MCF 10A (cell line): ENCODE measurements at places on chromosomes 4 and X.

DNA sequence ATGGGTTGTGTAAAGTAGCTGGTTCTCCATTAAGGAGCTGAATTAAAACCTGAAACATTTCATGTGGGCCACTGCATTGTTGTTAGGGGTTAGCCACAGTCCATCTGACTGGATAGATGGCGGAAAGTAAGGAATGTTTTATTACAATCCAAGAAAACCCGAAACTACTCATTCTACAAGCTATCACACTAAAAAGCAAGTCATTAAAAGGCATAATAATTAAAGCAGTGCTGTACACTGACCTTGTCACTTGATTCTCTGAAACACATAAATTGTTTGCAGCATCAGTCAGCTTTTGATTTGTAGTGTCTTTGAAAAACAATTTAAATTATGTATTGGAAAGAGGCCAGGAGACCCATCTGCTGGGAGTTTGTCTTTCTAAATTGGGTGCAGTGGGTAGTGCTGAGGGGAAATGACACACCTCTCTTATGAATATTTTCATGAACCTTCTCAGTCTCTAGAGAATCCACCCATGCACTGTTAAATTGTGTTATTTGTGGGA is 75.7 kb upstream of the ANK2 start:
- no peak for DNase-seq

GRCh38 chrX:96386981-96387380 is 297.7 kb upstream of the DIAPH2 start:
- no peak for DNase-seq

DNA sequence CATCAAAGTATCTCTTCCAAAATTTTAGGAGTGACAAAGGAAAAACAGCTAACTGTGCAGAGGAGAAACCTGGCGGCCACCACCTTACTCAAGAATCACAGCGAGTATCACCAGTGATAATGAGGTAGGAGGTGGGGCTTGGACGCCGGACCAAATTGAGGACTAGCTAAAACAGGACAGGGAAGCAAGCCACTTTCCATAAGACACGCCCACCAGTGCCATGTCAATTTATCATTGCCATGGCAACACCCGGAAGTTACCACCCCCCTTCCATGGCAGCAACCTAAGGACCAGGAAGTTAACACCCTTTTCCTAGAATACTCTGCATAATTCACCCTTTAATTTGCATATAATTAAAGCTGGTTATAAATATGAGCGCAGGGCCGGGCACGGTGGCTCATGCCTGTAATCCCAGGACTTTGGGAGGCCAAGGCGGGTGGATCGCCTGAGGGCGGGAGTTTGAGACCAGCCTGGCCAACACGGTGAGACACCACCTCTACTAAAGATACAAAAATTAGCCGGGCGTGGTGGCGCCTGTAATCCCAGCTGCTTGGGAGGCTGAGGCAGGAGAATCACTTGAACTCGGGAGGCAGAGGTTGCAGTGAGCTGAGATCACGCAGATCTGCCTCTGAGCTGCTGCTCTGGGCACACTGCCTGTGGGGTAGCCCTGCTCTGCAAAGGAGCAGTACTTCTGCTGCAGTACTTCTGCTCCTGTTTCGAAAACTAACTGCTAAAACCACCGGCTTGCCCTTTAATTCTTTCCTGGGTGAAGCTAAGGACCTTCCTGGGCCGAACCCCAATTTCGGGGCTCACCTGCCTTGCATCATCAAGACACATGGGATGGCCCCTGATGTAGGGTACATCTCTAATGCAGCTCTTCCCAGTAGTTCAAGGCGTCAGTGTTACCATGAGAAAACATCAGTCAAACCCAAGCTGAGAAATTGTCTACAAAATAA is 116.7 kb downstream of the HMX1 start:
- no peak for DNase-seq

GRCh38 chr4:23260511-23260910 is 567.8 kb downstream of the GBA3 start:
- no peak for DNase-seq

GRCh38 chr4:108168160-108168670 is 517 bp downstream of the LEF1 start:
- no peak for DNase-seq

GRCh38 chr4:146098397-146098796 is 77.1 kb upstream of the LSM6 start:
- DNase-seq, result no peak

DNA sequence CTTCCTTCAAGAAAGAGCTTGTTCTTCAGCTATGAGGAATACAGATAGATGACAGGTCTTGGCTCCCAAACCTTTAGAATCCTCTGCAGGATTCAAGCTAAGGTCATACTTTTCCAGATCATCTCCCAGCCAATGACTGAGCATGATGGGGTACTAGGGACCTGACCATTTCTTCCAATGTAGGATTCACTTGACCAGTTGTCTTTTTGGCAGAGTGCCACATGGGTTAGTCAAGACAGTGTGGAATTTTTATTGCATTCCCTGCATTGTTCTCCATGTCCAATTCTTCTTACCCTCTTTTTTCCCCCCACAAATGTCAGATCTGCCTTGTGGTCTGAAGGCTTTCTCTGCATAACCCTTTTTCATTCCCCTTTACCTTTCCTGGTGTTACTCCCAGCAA is 99.5 kb downstream of the CCSER1 start:
- DNase-seq, result peak; percentile 33

DNA sequence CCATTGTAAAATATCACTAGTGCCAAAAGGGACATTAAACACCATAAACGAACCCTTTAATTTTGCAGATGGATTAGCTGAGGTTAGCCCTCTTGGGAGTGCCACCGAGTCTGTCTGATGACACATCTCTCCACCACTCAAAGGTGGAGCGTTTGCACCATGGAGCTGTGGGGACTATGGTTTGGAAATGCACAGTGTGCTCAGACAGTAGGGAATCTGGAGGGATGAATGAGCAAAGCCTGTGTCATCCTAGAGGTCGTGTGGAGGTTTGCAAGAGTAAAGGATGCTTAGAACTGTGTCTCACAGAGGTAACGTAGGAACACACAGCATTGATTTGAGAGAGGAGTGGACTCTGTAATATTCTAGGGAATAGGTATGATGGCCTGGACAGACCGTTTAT is 93.7 kb downstream of the CLNK start:
- DNase-seq, result no peak

DNA sequence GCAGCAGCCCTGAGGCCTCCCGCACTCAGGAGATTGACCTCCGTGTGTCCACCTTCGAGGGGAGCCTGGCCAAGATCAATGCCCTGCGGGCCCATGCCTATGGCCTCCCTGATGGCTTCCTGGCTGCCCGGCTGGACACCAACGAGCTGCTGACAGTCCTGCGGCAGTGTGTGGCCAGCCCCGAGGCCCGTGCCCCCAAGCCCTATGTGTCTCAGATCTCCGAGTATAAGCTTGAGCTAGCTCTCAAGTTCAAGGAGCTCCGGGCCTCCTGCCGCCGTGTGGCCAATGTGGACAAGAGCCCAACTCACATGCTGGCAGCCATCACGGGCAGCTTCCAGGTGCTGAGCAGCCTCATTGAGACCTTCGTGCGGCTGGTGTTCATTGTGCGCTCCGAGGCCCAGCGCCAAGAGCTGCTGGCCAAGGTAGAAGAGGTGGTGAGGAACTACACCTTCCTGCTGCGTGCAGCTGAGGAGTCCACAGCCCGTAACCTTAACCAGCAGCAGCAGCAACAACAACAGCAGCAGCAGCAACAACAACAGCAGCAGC is 25.5 kb upstream of the PRPS1 start:
- no peak for DNase-seq

DNA sequence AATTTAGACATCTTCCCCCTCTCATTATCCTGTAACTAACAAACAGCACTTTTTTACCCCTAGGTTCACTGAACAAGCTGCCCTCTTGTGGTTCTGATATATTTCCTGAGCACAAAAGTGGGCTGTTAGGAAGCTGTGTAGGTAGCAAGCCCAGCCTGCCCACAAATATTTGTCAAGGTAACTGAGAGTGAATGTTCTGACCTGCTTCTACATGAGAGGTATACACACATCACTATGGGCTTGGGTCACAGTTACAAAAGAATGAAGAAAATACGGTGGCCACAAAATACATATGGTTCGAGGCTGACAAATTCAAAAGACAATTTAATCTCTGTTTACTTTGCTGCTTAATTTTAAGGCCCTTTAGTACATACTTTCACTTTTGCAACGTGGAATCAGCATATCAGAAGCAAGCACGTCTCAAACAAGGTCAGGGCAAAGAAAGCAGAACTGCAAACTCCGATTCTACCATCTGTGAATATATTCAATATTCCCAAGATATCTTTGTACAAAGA is 78.7 kb downstream of the RBM47 start:
- DNase-seq, result peak; percentile 64

DNA sequence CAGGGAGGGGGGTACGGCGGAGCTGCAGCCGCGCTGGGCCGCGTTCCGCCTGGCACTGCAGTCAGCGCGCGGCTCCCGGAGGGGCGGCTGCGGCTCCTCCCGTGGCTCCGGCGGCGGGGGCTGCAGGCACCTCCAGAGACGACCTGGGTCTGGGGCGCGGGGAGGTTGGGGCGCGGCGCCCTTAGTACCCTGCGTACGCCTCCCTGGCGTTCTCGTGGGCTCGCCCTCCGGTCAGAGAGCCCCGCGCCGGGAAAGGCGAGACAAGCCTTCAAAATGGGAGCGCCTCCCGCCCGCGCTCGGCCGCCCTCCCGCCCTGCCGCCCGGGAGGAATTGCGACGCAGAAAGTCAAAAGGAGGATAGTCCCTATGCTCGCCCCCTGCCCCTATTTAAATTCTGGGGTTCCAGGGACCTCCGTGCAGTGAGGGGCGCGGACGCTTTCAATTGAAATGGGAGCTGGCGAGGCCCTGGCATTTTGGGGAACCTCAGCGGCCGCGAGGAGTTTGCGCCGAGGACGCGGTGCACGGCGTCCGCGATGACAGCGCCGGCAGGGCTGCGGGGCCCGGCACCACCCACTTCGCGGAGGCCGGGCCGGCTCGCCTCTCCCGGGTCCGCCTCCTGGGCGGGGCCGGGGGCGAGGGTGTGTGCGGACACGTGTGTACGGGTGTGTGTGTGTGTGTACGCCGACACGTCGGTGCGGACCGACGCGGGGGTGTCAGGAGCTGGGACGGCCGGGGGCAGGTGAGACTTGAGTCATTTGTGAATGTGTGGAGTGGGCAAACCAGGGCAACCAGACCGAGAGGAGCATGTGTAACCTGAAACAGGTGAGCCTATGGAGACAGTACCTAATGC is 544 bp downstream of the HERC3 start:
- peak; percentile 84 for DNase-seq

DNA sequence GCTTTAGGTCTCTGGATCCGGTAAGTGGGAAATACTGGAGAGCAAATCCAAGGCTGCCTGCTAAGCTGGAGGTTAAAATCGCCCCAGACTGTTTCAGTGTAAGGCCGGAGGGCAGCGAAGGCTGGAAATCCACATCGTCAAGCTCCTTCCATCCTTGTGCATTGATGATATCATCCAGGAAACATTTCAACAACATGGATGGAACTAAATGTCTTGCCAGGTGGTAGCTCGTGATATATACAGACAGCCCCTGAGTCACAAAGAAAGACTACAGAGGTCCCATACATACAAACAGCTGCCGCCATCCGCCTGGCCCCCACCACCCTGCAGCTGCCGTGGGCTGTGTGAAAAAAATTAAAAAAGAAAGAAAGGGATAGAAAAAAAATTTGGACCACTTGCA is 148.9 kb upstream of the RBPJ start:
- DNase-seq, result no peak

GRCh38 chr4:88283661-88284438 is 511 bp downstream of the PPM1K start:
- DNase-seq, result peak; percentile 61

DNA sequence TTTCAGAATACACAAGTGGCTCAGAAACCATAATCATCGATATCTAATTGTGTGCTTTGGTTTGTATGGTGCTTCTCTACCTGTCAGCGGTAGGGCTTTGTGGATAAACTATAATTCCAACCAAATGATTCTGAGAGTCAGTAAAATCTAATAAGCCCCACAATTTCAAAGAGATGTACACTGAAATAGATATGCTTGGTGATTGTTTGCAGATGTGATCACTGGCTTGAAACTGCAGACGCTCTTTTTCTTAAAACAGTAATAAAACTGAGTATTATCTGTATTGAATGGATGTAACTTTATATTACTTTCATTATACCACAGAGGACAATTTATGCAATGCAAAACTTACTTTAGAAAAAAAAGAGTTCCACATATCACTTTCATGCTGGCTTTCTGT is 198.8 kb upstream of the ANXA10 start:
- DNase-seq, result no peak

- DNase-seq, result no peak
Observed at GRCh38 chrX:11407331-11408108, 114.3 kb downstream of the AMELX start.

- DNase-seq, result no peak
Observed at GRCh38 chrX:9466736-9467135, 1.9 kb downstream of the TBL1X start.

DNA sequence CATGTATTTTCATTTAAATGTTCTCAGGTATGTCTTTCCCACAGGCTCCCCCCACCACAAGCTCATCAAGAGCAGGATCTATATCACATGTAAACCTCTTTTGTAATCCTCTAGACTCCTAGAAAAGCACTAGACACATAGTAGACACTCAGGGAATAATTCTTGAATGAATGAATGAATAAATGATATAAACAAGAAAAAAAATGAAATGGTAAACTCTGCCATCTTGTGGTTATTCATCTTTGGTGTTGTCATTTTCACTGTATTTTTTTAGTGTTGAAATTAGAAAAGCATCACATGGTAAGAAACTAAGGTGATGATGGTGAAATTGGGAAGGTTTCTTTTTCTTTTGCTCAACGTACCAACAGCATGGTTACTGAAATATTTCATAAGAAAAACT is 34.2 kb upstream of the C1GALT1C1 start:
- peak; percentile 62 for DNase-seq

- peak; percentile 11 for DNase-seq
Observed at GRCh38 chrX:78548012-78548411, 111.1 kb downstream of the RTL3 start.

GRCh38 chr4:105139646-105140045 is 7.0 kb upstream of the TET2 start:
- DNase-seq, result no peak

DNA sequence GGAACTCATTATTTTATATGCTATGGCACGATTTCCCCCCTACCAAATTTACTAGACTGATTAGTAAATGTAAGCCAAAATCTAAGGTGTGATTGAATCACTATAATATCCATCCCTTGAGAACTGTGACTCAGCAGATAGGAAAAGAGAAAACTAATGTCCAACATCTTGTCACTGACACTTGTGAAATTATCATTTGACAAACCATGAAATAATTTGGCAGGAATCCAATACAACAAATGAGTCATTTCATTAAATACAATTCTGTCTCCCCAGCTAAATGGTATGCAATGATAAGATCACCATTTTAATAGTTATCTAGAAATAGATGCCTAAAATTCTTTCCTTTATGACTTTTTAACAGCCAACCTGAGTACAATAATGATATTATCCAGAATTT is 462.3 kb downstream of the DMD start:
- DNase-seq, result peak; percentile 32
